Activated CD4-positive, alpha-beta T cell treated with anti-CD3 and anti-CD28 coated beads for 4 hours (primary cell): ENCODE measurements at places on chromosomes 11 and 22.

DNA sequence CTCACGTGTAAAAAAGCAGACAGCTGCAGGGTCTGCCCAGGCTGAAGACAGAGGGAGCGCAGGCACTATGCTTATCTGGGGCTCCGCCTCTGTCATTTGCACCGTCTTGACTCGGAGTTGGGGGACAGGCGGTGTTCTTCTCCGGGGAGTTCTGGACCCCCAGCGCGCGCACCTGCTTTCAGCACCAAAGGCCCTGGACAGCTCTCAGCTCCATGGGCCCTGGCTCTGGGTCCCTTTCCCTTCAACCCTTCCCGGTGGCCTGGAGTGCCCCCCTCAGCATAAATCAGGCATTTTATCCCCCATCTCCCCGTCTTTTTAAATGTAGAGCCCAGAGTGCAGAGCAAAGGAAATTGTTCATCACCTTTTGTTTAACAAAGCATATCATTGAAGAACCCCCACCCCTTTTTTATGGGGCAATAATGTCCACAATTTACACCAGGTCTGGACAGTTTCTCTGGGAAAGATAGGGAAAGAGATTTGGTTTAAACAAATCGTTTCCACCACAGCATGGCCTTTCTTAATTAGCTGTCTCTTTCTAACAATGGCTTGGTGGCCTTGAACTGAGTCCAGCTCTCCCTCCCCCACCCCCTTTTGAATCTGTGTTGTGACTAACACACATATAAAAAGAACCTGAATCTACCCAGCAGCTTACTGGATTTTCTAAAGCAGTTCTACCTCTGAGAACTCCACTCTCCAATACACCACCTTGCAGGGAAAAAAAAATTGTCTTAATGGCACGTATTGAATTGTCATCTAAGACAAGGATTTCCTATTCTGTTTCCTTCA, 1.7 kb downstream of the SEZ6L start:
- no peak for DNase-seq

DNA sequence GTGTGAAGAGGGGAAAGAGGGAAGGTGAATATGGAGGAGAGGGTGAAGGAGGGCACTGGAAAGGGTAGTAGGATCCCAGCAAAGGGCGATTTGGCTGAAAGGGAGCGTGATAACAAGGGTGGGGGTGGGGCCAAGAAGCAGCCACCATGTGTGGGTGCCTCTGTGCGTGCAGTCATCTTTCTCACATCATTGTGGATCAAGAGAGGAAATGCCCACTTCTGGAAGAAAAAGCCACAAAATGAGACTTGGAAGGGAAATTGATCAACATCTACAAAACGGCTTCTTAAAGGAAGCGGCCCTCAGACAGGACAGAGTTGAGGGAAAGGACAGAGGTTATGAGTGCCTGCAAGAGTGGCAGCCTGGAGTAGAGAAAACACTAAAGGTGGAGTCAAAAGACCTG, 1.2 kb upstream of the CXCR5 start:
- DNase-seq: no peak

DNA sequence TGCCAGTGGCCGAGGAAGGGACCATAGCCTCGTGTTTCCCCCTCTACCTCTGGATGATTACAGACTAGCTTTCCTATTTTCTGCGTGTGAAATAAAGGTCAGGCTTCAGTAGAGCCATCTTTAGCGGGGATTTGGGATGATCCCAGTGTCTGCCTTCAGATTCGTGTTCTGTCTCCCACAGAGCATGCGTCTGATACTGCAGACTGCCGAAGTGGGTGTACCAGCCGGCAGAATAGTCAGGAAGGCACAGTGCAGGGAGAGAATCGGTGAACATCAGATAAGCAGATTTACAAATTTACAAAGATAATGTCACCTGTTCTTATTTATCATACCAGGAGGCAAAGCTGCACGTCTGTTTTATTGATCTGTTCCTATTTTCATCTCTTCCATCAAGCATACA, 11.1 kb downstream of the CTTN start:
- DNase-seq: no peak

DNA sequence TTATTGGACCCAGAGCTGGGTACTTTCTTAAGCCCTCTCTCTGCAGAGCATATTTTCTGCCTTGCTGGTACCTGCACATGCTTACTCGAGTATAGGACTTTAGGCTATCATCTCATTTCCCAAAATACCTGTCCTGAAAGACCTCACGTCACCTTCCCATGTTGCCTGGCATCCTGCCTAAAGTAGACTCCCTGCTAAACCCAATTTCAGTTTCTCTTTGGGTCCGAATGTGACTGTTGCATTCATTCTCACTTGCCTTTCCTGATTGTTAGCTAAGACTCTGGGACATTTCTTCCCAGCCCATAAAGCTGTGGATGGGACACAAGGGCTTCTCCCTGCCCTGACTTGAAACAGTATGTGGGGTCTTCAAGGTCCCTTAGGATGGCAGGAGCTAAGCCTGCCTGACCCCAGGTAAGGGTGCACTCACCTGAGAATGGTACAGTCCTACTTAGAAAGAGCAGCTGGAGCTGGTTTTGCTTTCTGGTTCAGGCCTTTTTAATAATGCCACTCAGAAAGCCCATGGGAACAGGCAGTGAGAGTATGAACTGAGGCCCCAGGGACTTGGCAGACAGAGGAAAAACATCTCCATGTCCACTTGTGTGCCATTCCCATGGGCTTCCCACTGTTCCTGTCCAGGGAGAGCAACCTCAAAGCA, 12.9 kb downstream of the OR51E2 start:
- no peak for DNase-seq

DNA sequence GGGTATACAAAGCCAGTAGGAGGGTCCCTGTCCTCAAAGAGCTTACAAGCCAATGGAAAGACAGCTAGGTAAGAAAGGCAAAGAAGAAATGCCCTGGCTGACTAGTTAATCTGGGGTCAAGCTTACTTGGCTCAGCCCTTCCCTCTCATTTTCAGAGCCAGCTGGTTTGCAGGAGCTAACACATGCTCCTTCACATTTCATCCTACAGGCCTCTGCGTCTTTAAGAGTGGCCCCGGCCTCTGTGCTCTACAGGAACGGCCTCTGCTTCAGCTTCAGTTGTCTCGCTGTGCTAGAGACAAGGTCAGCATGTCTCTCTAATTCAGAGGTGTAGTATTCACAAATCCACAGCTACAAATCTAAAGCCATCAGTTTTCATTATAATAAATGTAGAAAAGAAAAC, 15.2 kb downstream of the ALKBH8 start:
- DNase-seq: no peak

GRCh38 chr11:76157891-76158290, 48.4 kb downstream of the WNT11 start:
- DNase-seq: no peak

DNA sequence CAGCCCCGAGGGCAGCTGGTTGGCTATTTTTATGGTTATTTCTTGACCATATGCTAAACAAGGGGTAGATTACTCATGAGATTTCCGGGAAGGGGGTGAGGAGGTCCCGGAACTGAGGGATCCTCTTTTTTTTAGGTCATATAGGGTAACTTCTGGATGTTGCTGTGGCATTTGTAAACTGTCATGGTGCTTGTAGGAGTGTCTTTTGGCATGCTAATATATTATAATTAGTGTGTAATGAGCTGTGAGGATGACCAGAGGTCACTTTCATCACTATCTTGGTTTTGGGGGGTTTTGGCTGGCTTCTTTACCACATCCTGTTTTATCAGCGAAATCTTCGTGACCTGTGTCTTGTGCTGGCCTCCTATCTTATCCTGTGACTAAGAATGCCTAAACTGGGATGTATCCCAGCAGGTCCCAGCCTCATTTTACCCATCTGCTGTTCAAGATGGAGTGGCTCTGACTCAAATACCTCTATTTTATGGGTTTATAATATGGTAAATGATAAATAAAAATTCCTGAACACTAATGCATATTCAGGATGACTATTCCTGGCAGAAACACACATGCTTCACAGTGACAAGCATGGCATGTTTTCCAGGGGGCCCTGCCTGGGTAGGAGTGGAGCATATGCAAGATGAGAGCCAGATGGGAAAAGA, 11.2 kb downstream of the KREMEN1 start:
- no peak for DNase-seq

DNA sequence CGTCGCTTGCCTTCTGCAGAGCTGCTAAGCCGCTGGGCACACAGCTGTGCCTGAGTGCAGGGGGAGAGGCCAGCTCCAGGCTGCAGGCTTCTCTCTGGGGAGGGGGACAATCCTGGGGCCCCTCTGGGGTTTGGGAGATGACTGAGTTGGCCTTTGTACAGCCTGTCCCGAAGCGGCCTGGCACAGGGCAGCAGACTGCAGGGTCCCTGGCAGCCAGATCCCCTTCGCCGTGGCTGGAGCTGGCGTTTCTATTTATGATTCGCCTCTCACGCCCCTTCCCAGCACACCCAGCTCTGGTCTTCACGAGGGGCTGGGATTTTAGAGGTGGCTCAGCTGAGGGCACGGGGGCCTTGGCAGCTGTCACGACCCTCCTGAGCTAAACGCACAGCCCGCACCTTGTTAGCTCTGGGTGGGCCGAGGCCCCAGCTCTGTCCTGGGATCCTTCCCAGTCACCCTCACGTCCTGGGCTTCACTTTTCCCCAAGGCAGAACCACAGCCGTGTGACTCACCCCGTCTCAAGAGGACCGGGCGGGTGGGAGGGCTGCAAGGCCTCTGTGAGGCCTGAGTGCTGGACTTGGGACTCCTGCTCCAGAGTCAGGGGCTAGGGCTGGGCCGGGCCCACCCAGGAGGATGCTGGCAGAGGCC, 18.4 kb downstream of the OSBPL5 start:
- DNase-seq: no peak

GRCh38 chr11:62777389-62777788, 6.2 kb downstream of the TAF6L start:
- DNase-seq: no peak

DNA sequence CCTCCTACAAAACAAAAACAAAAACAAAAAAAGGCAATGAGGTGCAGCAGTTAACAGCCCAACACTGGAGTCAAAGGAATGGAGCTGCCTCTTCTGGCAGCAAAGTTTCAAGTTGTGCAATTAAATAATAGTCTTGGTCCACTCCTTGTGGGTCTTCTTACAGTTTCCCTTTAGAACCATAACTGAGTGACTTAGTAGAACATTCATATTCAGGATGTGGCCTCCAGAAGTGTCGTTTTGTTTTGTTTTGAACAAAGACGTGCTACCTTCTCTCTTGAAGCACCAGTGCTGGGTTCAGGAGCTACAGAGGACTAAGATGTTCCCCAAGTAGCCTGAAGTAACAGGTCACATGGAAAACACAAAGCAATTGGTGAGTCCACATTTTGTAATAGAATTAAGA, 2.0 kb upstream of the JAML start:
- no peak for DNase-seq

DNA sequence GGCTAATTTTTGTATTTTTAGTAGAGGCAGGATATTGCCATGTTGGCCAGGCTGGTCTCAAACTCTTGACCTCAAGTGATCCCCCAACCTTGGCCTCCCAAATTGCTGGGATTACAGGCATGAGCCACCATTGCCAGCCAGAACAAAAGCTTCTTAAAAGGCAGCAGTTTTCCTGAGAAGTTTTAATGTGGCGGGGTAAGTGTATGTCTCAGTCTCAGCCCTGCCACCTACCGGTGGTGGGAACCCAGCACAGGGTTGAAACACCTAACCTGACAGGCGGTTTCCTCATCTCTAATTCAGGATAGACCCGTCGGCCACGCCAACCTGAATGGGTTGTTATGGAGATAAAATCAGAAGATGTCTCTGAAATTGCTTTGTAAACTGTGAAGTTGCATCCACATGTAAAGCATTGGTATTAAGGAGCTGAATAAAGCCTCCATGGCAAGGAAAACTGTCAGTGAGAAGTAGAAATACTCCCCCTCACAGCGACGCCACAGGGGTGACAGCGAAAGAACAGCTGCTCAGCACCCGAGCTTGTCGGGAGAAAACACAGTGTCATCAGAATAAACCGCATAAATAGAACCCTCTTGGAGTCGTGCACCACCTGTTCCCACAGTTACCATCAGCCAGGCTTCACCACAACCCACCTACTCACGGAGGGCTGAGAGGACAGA, 165.9 kb upstream of the NCAM1 start:
- DNase-seq: peak; percentile 4

DNA sequence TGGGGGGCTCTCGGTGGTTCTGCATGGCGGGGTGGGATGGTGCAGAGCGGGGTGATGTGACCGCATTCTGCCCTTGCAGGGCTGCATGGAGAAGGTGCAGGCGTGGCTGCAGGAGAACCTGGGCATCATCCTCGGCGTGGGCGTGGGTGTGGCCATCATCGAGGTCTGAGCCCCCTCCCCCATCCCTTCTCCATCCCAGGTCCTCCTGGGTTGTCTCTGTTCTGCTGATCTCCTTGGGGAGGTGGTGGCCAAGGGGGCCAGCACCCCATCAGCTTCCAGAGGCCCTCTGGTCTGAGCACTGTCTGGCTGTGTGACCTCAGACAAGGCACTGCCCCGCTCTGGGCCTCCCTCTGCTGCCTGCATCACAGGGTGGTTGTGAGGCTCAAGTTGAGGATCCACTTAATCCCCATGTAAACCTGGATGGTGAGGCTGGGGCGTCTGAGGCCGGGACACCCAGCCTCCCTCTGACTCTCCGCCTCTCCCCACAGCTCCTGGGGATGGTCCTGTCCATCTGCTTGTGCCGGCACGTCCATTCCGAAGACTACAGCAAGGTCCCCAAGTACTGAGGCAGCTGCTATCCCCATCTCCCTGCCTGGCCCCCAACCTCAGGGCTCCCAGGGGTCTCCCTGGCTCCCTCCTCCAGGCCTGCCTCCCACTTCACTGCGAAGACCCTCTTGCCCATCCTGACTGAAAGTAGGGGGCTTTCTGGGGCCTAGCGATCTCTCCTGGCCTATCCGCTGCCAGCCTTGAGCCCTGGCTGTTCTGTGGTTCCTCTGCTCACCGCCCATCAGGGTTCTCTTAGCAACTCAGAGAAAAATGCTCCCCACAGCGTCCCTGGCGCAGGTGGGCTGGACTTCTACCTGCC, 53.3 kb downstream of the CD82 start:
- DNase-seq: no peak

DNA sequence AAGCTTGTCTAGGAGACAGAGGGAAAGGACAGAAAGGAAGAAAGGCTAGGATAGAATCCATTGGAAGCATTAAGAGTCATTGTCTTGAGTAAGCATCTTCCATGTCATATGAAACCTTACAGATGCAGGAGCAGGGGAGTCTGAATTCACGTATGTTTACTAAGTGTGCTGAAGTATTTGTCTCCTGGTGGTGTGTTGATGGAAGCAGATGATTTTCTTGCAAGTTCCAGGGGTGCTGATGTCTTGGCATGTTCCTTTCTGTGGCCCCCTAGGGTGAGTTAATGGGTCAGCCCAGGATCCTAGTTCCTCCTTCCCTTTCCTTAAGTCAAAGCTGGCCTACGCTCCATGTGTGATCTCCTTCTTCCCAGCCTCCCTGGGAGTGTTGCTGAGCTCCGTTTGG, 110.2 kb downstream of the TEAD1 start:
- no peak for DNase-seq

GRCh38 chr22:28759861-28760560, 12.5 kb upstream of the CCDC117 start:
- no peak for DNase-seq
